ENCODE measurements at places on chromosomes 1 and 21. TPM values are rescaled to one million over a fixed set of nuclear protein-coding genes. Genes with fewer than 3 reads are reported as not detected.
A peak's percentile ranks its signal among the peaks of the same experiment; 100 is the strongest.

DNA sequence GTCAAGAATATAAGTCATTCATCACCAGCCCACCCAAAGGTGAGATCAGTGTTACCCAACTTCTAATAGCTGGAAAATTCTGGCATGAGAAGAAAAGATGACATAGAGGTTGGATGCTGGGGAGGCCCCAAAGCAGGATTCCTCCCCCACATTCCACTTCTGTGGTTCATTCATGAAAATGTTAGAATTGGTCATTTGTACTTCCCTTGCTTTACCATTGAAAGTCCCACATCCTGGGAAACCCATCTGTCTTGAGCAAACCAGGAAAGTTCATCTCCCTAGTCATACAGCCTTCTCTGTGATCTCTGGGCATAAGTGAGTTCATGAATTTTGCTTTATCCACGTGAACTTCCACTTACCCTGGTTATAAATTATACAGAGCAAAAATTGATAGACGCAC is 66.8 kb downstream of the SERINC2 start:
- no peak for DNase-seq

The NTNG1 gene
- total RNA-seq = not detected

- DNase-seq = peak; percentile 43
These were observed 42.9 kb downstream of the SLX9 start for GRCh38 chr21:44982558-44983250.

DNA sequence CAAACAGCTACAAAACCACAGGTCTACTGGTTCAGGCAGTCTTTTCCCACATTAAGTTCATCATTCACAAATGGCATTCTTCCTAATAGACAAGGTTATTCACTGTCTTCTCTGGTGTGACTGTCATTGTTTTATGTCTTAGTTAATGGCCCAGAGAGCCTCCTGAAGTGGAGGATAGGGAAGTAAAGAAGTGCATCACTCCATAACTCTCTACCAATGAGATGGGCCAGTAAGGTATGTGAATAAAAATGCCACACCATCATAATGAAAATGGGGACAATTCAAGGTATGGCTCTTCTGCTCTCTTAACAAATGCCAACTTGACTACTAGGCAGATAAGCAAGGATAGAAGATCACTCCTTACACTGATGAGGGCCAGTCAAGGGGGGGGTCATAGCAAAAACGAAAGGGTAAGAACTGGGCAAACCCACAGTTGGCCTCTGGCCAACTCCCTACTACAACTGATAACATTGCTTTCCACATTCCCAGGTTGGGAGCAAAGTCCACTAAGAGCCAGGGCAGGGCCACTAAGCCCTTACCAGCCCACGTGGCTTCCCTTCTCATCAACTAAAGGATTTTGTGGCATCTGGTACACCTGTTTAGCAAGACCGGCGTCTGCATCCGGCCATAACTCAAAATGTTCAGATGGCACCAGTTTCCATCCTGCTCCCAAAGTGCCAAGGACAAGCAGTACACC is 10.0 kb downstream of the PABPC4 start:
- DNase-seq = no peak

DNA sequence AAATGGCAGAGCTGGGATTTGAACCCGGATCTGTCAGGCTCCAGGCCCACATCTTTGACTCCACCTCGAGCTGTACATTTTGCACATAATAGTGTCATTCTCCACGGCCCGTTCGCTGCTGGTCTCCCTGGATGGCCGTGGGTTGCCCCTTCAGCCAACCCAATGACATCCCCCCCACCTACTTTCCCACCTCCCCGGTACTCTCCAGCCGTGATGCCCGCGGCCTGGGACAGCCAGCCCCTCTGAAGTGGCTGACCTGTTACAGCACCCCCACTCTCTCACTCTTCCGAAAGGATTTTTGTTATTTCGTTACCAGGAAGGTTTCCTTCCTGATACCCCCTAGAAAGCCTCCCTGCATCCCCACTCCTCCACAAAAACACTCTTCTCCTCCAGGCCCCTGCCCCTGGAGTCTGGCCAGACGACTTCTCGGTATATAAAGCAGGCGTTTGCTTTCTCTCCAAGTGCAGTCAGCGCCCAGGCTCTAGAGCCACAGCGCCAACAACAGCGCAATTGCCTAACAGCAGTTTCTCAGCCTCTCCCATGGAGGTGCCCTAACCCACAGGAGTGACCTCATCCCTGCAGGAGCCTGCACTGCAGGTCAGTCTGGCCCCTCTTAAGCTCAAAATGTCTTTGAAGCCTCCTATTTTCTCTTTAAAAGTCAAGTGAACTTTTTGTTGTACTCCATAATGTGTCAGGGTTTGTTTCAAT is 14.5 kb upstream of the GJB5 start:
- no peak for DNase-seq
